ENCODE measurements at places on chromosomes 7 and 10.

GRCh38 chr10:73576890-73577591 is 14.1 kb downstream of the USP54 start:
- no peak for DNase-seq

- no peak for DNase-seq
Measured at GRCh38 chr10:3137958-3138726, 34.4 kb downstream of the PITRM1 start.

- DNase-seq, result no peak
Measured at GRCh38 chr7:36749282-36749960, 25.1 kb upstream of the AOAH start.

- DNase-seq, result no peak
Measured at GRCh38 chr10:6928586-6928985, 348.5 kb upstream of the PRKCQ start.

DNA sequence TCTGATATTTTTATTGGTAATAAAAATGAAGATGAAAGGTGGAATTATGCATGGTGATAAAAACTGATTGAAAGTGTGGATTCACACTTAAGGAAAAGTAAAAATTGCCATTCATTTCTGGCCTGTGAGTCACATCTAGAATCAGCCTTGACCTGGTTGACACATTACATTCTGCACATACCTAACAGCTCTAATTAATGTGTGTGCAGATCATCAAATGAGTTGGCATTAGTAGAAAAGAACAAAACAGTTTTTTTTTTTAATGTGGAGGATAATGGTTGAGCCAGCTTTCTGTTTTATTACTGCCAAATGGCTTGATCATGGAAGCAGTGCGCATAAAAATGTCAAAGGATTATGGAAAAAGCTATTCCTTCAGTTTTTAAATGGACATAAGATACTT is 142.6 kb upstream of the TMEM196 start:
- DNase-seq, result no peak

- DNase-seq, result no peak
Measured at GRCh38 chr7:517774-518629, 1.6 kb downstream of the PDGFA start.

- DNase-seq, result no peak
Measured at GRCh38 chr10:57948796-57949195, 318.9 kb downstream of the IPMK start.

DNA sequence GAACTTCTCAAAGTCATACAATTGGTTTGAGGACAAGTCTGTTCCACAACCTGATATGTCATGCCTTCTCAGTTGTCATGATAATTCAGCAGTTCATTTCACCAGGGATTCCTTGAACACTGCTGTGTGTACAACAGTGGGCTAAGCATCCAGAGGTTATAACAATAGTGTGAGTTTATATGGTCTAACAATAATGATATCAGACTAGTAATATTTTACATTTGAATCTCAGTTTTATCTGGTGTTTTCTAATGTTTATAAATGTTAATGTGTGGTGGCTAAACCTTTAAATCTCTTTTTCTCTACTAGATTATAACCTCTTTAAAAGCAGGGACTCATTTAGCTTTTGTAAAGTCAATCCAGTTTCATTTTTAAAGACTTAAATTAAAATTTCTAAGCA is 48.7 kb downstream of the BTRC start:
- DNase-seq, result no peak

DNA sequence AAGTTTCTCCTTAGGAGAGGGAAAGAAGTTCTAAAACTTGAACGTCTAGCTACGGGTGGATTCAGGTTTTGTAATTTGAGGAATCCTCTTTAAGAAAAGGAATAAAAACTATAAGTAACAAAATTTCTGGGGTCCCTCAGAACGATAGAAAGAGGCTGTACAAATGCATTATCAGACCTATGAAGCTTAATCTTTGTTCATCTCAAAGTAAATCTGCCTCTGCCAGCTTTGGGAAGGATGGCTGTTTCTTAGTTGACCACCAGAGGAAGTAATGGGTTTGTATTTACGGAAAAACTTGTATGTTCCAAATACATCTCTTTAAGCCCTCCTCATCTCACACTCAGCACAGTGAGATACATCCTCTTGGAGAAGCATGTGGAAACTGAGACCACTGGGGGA is 864 bp downstream of the PSTK start:
- peak; percentile 7 for DNase-seq

- no peak for DNase-seq
Measured at GRCh38 chr10:124123156-124123555, 29.8 kb upstream of the CHST15 start.

- no peak for DNase-seq
Measured at GRCh38 chr7:141522657-141523342, 28.4 kb upstream of the AGK start.

GRCh38 chr7:31688372-31688771 is 1.4 kb downstream of the PPP1R17 start:
- DNase-seq, result no peak

- no peak for DNase-seq
Measured at GRCh38 chr10:37667736-37668135, 189.7 kb downstream of the ZNF248 start.

- DNase-seq, result no peak
Measured at GRCh38 chr7:98223351-98223897, 12.2 kb downstream of the BHLHA15 start.

- DNase-seq, result no peak
Measured at GRCh38 chr10:107415446-107415845, 250.9 kb upstream of the SORCS1 start.

DNA sequence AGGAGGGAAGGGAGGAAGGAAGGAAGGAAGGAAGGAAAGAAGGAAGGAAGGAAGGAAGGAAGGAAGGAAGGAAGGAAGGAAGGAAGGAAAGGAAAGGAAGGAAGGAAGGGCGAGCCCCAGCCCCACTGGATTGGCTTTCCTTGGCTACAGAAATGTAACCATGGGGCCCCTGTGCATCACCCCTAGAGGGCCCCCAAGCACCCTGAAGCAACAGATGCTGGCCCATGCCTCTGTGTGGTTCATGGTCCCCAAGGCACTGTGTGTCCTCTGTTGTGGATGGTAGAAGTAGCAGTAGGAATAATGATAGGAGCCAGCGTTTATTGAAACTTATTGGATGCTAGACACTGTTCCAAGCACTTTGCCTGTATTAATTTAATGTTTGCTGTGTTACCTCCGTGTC is 116.6 kb upstream of the MACROH2A2 start:
- DNase-seq, result no peak

- no peak for DNase-seq
Measured at GRCh38 chr7:158377800-158378623, 209.6 kb downstream of the PTPRN2 start.

DNA sequence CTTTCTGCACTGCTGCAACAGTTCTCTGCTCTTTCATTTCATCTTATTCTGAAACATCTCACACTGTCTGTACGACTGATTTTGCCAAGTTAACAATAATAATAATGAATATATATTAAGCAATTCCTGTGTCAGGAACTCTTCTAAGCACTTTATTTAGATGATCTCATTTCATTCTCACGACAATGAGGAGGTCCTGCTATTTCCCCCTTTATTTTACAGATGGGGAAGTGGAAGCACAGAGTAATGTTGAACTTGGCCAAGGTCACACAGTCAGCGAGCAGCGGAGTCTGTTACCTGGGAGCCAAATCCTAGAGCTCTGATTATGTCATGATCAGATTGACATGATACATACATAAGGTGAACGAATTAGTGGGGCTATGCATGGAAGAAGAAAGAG is 5.8 kb downstream of the MRC1 start:
- DNase-seq, result no peak

DNA sequence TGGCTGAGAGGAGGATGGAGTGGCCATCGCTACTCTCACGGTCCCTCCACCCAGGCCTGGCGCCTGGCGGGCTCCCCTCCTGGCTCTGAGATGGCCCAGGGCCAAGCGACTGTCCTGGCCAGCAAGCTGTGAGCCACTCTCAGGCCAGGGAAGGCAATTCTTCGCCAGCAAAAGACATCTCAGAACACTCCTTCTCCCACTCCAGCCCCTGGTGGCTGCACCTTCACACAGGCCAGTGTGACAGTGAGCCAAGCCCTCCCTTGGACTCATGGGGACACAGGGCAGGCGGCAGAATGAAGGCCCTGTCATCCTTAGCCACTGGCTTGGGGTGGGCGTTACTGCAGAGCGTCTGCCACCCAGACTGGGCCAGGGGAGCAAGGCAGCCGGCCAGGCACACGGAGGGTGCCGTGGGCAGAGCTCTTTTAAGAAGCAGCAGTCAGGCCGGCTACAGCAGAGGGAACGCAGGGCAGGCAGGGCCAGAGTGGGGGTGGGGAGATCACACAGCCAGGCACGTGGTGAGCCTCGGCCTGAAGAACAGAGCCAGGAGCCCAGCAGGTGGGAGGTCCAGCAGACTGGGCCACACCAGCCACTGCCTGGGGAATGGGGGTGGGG is 14.4 kb downstream of the STK32C start:
- no peak for DNase-seq

- no peak for DNase-seq
Measured at GRCh38 chr7:155263051-155263450, 34.6 kb upstream of the INSIG1 start.

DNA sequence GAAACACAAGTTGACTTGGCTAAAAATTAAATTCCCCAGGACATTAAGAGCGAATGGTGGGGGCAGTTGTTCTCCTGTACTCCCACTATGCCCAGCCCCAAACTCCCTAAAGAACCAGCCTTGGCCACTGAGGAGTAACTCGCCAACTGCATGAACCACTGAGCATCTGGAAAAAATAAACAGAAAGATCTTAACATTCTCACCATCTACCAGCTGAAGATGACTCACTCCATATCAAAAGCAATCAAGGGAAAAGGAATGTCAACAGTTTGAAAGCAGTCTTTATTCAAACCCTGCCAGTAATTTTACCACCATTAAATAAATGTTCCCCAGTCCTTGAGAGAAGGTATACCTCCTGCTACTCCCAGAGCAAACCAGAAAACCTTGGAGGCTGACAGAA is 45.4 kb downstream of the CTTNBP2 start:
- no peak for DNase-seq

GRCh38 chr10:78532480-78533042 is 498.9 kb downstream of the RPS24 start:
- DNase-seq, result no peak

DNA sequence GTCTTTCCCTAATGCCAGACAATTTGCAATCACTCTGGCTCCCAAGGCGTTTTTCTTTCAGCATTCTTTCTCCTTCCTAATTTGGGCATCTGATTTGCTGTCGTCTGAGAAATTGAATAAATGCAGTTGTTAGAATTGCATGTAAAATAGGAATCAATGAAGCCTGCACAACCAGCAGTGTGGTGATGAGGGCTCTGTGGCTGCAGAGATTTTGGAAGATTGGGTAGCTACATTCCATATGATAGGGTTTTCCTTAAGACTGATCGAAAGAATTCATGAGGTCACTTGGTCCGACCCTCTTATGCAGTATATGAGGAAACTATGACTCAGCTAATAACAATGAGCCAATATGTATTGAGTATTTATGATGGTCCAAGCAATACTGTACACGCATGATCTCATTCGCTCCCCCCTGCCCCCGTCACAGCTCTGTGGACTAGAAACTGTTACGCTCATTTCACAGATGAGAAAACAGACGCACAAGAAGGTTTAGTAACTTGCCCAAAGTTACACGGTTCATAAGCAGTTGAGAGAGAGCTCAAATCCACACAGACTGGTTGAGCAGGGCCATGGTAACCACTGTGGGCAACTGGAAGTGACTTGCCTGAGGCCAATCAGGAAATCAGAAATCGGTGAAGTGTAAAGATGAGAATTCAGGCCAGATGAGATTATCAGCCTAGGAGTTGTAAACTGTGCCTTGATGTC is 527.2 kb downstream of the GATA3 start:
- no peak for DNase-seq

DNA sequence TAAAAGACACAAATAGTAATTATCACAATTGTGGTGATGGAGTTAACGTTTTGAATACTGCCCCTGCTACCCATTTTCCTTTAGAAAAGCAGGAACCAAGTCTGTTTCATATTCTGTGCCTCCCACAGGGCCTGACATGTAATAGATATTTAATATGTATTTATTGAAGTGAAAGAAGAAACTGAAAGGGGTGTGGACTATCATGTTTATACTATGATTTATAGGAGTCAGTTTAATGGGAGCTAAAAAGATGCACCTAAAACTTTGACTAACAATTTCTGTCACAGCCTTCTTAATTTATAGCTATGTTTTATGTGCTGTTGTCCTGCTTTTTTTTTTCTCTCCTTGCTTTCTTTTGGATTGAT is 24.1 kb upstream of the BHLHA15 start:
- no peak for DNase-seq

GRCh38 chr7:2104107-2104710 is 128.5 kb downstream of the MAD1L1 start:
- DNase-seq, result peak; percentile 32

GRCh38 chr7:51219261-51219988 is 97.2 kb downstream of the COBL start:
- no peak for DNase-seq

- DNase-seq, result no peak
Measured at GRCh38 chr10:112519133-112519761, 72.2 kb downstream of the VTI1A start.

- no peak for DNase-seq
Measured at GRCh38 chr7:43851805-43852204, 17.5 kb downstream of the MRPS24 start.

DNA sequence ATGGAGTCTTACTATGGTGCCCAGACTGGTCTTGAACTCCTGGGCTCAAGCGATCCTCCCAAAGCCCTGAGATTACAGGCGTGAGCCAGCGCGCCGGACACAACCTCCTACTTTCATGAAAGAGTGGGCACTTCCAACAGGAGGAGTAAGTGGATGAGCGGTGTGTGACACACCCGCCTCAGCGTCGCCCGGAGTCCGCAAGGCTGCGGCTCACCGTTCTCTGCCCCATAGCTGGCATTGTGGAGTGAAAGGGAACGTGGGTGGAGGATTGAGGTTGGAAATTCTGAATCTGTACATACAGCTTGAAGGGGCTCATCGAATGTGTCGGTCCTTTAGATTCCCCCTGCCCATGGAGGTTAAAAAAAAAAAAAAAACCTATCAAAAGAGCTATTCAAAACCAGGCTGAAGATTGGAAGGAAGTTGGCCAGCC is 524 bp upstream of the PRXL2A start:
- DNase-seq, result no peak

DNA sequence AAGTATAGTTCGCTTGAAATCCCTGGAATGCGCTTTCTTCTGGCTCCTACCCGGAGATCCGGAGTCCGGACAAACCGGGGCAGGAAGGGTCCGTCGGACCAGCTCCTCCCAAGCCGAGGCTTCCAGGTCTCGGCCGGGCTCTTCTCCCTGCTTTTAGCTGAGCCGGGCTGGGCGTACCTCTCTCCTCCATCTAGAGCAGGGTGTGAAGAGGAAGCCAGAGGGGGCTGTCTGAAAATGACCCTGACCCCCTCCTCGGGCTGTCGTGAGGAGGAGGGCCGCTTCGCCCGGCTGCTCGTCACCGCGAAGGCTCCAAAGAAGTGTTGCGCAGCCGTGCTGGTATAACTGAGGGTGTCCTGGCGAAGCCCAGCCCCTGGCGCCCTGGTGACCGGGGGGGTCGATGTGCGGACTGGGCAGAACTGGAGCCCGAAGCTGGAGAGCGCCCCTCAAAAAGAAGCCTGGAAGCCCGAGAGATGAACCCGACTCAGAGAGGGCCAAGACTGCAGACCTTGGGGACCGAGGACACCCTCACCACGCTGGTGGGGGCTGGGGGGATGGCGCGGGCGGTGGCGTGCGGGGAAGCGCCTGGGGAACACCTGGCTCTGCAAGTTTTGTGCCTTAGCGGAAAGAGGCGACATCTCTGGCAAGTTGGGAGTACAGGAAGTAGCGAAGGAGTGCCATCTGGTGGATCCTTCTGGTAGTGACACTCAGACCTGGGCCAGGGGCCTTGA is 5.7 kb downstream of the KAZALD1 start:
- DNase-seq, result peak; percentile 30

GRCh38 chr10:14815681-14816080 is 22.2 kb downstream of the CDNF start:
- DNase-seq, result no peak
